ENCODE measurements at places on chromosomes 3 and 15.

DNA sequence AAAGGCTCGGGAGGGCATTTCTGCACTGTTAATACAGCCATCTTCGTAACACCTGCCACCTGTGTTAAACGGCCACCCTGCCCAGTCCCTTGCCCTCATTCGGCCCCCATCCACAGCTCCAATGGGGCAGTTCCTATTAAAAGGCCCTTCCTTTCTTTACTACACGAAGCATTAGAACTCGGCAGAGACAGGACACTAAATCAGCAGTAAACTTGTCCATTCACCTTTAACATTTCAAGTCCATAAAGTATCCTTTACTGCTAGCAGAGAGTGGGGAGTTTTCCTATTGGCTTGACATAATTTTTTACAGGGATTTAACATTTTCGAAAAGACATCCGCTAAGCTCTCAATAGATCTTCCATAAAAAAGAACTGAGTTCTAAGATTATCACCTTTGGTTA, 76.3 kb downstream of the LRRN1 start:
- no peak for DNase-seq

GRCh38 chr3:169203631-169204550, 459.6 kb downstream of the MECOM start:
- DNase-seq, result no peak

GRCh38 chr3:144259267-144259666, 287.6 kb downstream of the DIPK2A start:
- no peak for DNase-seq

- DNase-seq, result no peak
Observed at GRCh38 chr15:31108836-31109235, 7.3 kb upstream of the TRPM1 start.

DNA sequence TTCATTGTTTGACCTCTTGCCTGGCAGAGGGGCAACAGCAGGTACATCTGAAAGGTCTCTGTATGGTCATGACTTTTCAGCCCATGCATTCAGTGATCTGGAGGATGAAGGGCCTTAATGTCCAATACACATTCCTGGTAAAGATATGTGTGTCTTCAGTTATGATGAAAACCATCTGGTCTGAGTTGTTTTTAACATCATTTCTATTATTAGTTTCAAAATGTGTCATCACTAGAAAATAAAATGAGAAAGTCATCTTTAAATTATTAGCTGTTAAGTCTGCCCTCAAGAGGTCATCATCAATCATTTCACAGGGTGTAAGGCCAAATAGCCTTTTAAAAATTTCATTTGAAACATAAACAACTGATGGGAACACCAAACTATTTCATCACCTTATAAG, 92.1 kb upstream of the PLSCR4 start:
- DNase-seq, result no peak

- DNase-seq, result no peak
Observed at GRCh38 chr15:81940467-81941451, 105.1 kb downstream of the MEX3B start.

DNA sequence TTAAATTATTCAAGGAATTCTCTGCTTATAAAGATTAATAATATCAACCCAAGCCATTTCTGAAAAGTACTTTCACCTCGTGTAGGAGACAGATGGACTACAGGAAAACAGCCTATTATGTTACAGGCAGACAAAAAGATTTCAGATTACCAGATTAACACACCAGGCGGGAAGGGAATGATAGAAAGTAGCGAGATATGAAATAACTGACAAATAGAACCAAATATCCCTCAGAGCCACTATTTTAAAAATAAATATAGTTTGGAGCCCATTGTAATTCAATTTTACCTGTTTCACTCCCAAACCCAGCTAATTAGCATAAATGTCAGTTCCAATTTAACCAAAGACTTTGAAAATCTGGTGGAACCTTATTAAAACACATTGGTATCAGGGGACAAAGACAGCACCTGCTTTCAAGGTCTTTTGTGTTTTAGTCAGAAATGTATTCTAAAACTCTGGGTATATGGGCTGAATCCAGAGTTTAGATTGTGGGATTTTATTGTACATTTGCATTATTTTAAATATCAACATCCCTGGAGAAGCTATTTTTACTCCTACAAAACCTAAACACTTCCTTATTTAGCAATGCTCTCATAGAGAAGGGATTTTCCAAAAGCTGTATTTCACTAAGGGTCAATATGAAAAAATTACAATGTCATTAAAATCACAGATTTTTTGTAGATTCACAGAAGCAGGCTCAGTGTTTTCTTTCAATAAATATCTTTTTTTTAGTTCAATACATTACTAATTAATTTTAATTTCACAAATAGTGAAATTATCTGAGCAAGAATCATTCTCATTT, 138.4 kb downstream of the TNIK start:
- DNase-seq, result no peak

DNA sequence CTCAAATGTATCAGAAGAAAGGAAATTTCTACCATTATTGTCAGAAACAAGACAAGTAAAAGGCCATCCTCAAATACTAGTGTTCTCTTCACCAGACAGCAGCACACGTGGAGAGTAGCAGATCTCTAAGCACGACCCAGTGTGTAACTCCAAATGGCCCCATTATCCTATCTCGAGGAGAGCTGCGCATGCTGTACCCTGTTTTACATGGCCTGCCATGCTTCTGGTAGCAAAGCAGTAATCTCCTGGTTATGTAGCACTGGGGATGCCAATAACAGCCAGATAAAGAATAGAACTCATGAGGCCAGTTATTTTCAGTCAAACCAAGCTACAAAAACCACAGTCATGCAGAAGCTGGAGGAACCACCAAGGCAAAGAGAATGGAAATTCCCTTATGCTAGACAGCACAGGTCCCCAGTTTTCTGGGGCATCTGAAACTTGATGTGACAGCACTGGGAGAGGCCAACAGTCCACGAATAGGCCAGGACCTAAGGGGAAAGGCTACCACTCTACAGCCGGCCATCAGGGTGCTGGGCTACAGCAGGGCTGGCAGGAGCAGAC, 73.0 kb downstream of the LIPC start:
- DNase-seq, result no peak

DNA sequence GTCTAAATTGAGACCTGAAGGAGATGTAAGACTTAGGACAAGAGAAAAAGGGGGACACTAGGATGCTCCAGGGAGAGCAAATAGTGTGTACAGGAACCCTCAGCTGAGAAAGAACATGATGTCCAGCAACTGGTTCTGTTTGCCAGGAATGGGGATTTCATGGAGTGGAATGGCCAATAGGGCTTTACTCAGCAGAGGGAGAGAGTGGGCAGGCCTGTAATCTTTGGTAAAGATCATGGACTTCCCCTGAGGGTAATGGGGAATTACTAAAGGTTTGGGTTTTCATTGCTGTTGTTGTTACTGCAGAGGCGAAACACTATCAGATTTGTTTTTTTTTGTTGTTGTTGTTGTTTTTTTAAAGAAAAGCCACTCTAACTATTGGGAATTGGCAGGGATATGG, 99.0 kb downstream of the SCN11A start:
- DNase-seq, result no peak

DNA sequence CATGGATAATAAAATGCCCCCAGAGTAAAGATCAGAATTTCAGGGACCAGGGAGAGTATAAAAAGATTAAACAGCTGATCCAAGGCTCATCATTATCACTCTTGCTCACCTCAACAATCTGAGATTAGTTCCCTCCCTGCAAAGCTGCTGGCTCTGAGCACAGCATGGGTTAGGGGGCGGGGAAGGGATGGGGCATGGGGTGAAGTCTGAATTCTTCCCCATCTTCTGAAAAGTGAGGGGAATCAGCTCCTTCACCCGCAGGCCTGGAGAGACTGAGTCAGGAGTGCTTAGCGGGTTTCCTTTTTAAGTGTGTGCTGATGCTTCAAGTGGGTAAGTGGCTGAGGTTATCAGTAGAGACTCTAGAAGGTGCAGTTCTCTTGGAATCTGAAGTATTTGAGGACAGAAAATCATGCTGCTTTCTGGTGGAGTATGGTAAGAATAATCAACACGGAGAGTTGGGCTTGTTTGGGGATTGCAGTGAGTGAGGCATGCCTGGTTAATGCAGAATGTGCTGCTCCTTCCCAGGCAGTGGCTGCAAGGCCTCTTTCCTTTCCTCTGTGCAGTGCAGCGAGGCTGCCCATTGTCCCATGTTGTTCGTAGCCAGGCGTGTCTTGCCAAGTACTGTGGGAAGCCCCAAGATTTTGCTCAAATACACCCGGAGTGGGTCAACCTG, 59.2 kb upstream of the TRAK1 start:
- no peak for DNase-seq

DNA sequence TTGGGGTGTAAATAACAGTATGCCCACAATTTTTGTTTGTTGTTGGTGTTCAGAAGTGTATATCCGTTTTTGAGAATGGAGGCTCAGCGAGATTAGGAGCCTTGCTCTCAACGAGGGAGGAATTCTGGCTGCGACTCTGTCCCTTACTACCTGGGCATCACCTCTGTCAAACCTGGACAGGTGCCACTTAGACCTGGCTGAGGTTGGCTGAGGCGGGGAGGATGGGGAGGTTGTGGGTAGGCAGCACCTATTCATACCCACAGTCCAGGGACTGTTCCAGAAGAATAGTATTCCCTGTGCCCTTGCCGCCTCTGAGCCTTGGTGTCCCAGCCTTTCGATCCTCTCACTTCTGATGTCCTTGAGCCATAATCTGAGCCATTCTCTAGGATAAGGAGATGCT, 99.9 kb downstream of the LINGO1 start:
- DNase-seq, result no peak

DNA sequence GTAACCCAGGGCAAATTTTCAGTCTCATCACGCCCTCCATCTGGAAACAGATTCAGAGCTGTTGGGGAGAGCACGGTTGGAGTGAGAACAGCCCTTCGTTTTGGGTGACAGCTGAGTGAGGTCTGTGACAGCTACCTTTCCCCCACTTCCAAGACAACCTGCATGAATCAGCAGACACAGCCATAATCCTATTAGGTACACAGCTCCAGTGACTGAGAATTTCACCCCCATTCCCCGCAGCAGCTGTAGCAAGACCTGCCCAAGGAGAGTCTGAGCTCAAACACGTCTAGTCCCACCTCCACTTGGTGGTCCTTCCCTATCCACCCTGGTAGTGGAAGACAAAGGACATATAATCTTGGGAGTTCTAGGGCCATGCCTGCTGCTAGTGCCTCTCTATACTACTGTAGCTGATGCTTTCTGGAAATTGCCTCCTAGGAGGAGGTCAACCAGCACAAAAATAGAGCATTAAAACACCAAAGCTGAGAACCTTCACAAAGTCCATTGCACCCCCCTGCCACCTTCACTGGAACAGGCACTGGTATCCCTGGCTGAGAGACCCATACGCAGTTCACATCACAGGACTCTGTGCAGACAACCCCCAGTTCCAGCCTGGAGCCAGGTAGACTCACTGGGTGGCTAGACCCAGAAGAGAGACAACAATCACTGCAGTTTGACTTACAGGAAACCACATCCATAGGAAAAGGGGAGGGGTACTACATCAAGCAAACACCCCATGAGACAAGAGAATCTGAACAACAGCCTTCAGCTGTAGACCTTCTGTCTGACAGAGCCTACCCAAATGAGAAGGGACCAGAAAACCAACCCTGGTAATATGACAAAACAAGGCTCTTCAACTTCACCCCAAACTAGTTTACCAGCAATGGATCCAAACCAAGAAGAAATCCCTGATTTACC, 448.6 kb upstream of the CBLB start:
- no peak for DNase-seq

GRCh38 chr3:76497636-76498035, 542.3 kb upstream of the ROBO2 start:
- DNase-seq, result no peak

- no peak for DNase-seq
Observed at GRCh38 chr3:127195417-127195816, 2.5 kb downstream of the PRR23E start.

GRCh38 chr3:139509631-139510030, 29.9 kb downstream of the RBP1 start:
- DNase-seq, result no peak

GRCh38 chr15:69482686-69483256, 30.2 kb downstream of the RPLP1 start:
- DNase-seq, result no peak

DNA sequence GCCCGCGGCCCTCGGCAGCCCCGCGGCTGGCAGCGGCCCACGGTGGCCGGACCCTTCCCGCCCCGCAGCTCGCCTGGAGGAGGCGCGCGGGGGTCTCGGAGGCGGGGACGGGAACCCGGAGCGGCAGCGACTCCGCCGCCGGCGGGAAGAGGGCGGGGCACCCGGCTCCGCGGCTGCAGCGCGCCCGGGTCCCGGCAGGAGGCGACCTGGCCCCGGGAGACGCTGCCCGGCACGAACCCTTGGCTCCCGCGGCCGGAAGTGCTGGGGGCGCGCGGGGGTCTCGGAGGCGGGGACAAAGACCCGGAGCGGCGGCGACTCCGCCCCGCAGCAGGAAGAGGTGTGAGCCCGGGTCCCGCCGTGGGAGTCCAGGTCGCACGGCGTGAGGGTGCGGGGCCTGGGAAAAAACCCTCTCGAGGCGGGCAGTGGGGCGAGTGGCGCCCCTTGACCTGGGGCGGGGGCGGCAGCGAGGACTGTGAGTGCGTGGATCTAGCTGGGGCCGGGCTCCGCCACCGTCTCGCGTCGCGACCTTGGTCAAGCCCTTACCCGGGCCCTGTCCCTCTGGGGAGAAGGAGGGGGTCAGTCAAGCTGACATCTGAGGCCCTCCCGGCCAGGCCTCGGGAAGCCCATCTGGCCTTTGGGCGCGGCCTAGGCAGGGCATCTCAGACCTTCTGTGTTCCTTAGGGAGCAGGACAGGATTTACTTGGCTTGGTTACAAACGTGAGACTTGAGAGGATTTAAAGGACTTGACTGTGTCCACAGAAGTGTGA, at the start of gene CIB2:
CIB2 (minus strand) TSS at position 151 of the 767 bp plus-strand sequence. CDS start 230 bp downstream, outside the sequence.
- peak; percentile 58 for DNase-seq

GRCh38 chr3:83946554-83946953, 1012.2 kb upstream of the CADM2 start:
- DNase-seq, result no peak

- no peak for DNase-seq
Observed at GRCh38 chr3:131688370-131688769, 185.6 kb upstream of the MRPL3 start.

DNA sequence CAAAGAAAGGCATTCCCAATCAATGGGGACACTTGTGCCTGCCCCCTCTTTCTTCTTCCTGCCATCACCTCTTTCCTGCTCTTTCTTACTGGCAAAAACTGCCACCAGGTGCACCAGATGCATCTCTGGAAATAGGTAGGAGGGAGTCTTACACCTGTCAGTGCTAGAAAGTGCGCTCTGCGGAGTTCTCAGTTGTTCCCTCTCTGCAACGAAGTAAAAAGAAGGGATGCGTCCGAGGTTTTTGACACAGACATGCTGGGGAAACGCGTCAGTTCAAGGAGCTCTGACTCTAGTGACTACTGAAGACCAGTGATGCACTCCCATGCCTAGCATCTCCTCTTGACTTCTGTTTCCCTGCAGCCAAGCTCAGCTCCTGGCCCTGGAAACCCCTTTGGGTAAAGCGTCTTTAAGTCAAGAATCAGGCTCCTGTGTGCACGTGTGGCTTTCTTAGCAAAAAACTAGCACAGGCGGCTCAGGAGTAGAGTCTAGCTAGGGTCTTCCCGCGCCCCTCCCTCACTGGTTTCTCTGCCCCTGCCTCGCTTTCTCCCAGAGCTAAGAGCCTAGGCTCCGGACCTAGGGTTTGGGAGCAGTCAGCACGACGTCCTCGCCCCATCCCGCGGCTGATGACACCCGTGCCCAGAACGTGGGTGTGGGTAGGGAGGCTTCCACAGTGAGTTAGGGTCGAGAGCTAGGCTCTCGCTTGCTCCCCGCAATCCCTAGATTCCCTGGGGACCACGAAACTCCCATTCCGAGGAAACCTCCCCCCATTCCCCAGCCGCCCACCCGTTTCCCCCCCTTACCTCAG, 564 bp upstream of the GRM7 start:
- no peak for DNase-seq
